Amygdala (tissue), 56 donors: ENCODE measurements at places on chromosomes 12 and 14.
A peak's percentile ranks its signal among the peaks of the same experiment; 100 is the strongest.

DNA sequence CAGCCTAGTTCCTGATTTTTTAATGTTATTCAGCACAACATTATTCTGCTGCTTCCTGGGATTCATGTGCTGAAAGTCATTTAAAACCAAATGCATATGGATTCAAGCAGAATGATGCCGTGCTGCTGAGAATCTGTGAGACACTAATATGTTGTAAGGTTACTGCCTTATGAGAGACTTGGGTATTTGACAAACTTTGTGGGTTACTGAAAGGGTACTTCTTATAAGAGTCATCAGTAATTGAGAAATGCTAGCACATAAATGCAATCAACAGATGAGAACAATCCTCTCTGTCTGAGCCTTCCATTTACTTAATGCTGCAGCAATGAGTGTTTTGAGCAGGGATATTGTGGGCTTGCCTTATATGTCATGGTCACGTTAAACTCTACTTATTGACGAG, 175.7 kb downstream of the NPAS3 start:
- no peak for DNase-seq

DNA sequence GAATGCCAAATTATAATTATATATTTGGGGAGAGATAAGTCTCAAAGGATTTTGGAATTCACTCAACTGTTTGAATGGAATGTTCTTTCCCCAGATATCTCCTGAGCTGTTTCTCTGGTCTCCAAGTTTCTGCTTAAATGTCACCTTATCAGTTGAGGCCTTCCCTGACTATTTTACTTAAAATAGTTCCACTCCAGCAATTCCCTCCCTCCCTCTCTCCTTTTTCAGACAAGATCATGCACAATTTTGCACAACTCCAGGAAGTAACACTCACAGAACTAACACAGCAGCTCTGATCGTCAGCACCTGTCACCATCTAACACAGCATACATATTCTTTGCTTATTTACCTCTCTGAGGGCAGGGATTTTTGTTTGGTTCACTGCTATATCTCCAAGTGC, 12.5 kb downstream of the BTG1 start:
- no peak for DNase-seq

DNA sequence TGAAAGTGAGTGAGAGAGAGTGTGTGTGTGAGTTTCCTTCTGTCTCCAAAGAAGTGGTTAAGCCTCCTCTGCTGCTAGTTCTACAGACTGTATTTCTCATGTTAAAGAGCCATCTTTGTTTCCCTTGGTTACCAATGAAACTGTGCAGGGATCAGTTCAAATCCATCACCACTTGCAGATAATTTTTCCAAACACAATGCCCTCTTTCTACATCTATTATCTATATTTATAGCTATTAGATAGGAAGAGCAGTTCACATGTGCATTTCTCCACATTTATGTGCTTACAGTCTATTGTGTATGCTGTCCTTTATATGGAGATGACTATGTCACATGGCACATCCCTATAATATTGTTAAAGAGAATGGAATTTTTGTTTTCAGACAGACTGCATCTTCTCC, 2.2 kb upstream of the DAAM1 start:
- no peak for DNase-seq

GRCh38 chr12:120981407-120981941, 3.1 kb downstream of the HNF1A start:
- DNase-seq = no peak

DNA sequence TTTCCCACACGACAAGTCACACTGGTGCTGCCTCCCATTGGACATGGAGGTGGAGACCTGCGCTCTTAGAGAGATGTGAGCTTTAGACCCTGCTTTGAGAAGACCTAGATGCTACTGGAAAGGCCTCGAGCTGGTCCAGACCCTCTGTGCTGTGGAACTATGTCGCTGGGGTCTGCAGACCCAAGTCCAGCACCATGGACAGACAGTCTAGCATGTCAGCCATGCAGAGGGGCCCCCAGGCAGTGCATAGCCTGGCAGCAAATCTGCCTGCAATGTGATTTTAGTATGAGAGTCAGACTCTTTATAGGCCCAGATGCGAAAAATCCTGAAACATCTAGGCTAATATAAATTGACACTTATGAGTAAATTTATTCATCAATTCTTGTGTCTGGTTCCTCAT, 141.5 kb downstream of the NTF3 start:
- DNase-seq = no peak

DNA sequence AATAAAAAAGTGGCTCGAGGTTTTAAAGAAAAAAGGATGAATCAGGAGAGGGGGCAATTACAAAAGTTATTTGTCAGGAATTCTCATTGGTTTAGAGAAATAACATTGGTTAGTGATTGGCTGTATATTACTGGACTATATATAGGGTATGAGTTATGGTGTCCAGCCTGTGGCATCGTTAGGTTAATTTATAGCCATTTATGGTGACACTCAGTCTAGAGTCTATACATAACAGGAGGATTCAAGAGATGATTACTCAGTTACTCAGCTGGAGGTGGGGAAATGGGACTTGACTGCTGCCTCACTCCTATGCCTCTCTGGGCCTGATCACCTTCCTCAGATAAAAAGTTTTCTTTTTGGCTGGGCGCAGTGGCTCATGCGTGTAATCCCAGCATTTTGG, 25.6 kb upstream of the NFYB start:
- DNase-seq = no peak

GRCh38 chr14:64930085-64930843, 12.3 kb downstream of the GPX2 start:
- no peak for DNase-seq

- no peak for DNase-seq
Measured at GRCh38 chr12:5247144-5247543, 184.8 kb upstream of the NTF3 start.

DNA sequence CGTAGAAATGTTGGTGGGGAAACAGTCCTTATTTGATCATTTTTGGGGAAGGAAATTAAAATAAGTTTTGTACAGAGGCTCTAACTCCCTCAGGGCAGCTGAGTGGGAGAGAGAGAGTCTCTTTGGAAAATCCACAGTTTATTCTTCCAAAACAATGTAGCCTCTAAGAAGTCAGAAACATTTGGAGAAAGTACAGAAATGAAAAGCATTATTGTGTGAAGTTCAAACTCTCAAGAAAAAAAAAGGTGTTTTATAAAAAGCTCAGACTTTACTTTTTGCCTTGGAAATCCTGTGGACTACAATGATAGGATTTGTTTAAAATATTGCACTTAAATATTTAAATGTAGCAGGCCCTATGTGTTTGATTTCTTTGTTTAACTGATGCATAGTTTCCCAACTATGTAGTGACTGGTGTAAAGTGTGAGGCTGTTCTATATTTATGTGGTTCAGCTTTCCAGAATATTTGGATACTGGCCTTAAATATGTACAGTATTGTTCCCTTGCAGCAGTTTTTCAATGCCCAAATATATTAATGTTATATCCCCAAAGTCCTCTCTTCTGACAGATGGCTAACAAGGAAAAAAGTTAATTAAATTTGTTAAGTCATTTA, 82.0 kb upstream of the OTOGL start:
- no peak for DNase-seq

- no peak for DNase-seq
Measured at GRCh38 chr14:50677527-50678063, 9.5 kb upstream of the SAV1 start.

DNA sequence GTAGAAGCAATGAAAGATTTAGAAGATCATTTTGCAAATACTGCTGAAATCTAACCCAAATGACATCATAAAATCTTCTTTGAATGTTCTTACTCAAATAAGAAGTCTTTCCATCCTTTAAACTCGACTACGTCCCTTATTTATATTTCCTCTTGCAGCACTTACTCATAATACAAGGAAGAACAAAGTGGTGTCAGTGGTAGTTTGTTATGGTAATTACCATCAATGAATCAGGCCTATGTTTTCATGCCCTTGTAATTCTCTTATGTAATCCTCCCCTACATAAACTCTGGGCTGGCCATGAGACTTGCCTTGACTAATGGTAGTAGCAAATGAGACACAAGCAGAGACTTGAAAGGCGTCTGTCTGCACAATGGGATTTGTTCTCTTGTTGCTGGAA, 17.0 kb downstream of the EEA1 start:
- DNase-seq = no peak

GRCh38 chr12:88401155-88401554, 179.1 kb downstream of the KITLG start:
- DNase-seq = no peak

DNA sequence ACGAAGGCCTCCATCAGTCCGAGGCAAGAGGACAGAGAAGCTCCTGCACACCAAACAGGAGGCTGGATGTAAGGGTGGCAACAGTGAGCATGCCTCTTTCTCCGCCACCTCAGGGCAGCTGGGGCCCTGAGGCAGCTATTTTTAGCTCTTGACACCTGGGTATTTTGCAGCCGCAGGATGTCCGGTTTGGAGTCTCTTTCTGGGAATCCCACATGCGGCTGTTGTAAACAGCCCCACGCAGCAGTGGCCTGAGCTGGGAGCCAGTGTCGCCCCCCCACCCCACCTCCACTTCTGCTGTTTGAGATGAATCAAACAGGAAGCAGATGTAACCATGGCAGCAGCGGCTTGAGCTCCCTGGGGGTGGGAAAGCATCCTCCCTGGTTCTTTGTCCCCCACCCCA, 11.7 kb downstream of the HDAC7 start:
- DNase-seq = no peak

DNA sequence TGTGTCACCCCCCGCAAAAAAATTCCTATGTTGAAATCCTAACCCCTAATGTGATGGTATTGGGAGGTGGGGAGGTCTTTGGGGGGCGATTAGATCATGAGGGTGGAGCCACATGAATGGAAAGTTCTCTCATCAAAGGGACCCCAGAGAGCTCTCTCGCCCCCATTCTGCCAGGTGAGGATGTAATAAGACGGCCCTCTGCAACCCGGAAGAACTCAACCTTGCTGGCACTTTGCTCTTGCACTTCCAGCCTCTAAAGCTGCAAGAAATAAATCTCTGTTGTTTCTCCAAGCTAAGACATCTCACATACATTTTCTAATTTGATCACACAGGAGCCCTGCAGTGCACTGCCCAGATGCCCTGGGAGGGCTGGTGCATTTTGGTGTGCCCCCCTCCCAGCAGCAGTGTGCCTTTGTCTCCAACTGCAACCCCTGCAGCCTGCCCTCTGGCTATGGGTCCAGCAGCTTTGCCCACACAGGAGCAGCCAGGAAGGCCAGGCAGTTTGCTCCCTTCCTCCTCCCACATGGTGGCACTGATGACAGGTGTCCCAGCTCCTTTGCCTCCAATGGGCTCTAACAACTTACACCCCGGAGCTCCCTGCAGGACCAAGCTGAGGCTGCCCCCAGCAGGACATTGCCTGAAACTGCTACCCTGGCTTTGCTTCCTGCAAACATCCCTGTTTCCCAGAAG, 59.3 kb downstream of the C14orf132 start:
- DNase-seq = peak; percentile 62

DNA sequence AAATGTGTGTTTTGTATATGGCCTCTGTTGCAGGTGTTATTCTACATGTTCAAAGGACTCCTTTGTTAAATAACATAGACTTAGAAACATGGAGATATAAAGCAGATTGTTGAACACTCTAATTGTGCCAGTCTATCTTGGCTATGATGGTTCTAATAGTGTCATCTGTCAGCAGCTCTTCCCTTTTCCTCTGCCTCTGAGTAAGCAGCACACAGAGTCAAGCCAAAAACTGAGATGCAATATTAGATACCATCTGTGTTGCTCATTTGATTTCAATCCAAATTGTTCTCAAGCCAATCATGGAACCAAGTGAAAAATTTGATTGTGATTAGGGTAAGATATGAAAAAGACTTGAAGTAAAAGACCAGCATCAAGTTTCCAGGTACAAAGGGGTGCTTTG, 871.1 kb upstream of the MGAT4C start:
- no peak for DNase-seq

DNA sequence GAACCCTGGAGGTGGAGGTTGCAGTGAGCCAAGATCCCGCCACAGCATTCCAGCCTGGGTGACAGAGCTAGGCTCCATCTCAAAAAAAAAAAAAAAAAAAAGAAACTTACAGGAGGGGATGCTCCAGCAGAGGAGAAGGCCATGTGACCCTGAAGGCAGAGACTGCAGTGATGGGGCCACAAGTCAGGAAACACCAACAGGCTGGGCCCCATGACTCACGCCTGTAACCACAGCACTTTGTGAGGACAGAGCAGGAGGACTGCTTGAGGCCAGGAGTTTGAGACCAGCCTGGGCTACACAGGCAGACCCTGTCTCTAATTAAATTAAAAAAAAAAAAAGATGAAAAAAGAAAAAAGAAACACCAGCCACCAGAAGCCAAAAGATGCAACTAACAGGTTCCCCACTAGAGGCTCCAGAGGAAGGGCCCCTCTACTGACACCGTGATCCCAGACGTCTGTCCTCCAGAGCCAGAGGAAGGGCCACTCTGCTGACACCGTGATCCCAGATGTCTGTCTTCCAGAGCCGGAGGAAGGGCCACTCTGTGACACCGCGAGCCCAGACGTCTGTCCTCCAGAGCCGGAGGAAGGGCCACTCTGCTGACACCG, 9.1 kb upstream of the GLT1D1 start:
- no peak for DNase-seq

DNA sequence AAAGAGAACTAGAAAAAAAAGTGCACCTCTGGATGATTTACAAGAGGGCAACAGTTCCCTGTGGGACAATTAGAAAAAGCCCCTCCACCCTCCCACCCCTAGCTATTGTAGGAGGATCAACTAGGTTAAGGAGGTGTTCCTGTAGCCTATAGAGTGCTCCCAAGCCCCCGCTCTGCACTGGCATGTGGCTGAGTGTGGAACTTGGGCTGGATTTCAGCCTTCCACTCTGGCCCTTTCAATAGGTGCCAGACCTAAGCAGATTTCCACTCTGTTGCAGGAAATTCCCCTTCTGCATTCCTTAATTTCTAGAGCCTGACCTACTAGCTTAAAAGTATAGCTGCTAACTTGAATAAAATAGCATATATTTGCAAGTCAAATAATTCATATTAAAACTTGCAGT, 2.8 kb downstream of the NFATC4 start:
- DNase-seq = no peak

DNA sequence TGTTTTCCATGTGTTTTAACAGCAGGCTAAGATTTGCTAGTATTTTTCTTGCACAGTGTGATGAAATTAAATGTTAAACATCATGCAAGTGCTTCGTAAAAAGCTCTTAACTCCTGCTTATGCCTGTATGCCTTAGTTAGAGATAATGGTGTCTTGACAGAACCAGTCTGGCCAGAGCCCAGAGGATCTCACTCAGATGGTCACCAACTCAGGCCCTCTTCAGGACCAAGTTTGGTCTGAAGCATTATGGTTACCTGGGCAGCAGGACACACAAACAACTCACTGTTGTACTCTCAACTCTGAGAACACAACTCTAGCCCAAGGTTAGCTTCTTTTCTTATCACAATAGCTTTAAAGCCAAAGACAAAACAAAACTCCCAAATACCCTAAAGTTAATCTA, 115.4 kb downstream of the KIF21A start:
- DNase-seq = no peak

DNA sequence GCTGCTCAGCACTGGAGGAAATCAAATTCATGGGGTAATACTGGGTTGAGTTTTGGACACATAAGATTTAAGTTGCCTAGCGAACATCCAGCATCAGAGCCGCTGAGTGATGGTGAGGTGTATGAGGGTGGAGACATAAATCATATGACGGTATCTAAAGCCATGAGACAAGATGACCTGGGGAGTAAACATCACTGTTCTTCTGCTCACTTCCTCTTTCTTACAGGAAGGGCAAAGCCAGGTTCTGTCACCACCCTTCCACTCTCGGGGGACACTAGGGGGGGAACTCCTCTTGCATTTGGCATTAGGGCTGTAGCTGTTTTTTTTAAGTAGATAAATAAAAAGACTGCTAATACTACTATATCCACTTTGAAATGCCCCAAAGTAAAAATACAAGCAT, 24.0 kb downstream of the PRDM4 start:
- DNase-seq = no peak
